ENCODE measurements at places on chromosomes 1 and 21.

DNA sequence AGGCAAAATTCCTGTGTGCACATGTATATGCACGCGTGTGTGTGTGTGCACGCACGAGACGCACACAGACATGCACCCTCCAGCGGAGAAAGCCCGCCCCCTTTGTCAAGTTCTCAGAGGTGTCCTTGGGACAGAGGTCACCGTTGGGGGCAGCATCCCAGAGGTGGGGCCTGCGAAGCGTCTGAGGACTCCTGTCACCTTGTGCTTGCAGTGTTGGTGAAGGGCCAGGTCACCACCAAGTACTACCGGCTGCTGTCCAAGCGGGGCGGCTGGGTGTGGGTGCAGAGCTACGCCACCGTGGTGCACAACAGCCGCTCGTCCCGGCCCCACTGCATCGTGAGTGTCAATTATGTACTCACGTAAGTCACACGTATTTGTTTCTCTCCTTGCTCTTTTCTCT is 42.6 kb downstream of the SIM2 start:
- no peaks in the 10 kb centered on the region for H3K36me3 ChIP-seq
- no peak for DNase-seq
- H3K4me3 ChIP-seq = no peak overlapping the region

- no peaks in the 10 kb centered on the region for H3K27me3 ChIP-seq
- H3K36me3 ChIP-seq = no peaks in the 10 kb centered on the region
- H3K4me1 ChIP-seq = no peaks in the 10 kb centered on the region
- no peak within 1 kb of the TSS for H3K27ac ChIP-seq
- H3K4me3 ChIP-seq = no peak within 1 kb of the TSS
Observed at GRCh38 chr1:51101976-51102375, at the start of gene C1orf185. Gene C1orf185, plus strand, starts transcription at chr1:51102228. Its CDS starts 6 bp downstream, at chr1:51102234.

DNA sequence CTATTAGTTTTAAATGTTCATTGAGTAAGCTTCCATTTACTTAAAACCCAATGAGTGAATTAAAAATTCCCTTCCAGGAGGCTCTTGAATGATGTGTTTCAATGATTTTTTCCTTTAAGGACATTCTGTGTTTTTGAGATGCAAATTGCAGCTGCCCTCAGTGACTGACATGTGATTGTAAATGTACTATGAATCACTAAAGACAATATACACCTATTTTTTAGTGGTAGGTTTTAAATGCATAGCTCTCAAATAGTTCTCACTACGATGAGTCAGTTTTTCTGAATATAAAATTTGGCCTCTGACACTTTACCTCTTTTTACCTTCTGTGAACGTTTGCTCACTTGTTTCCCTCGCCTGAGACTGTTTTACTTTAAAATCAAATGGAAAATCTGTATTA is 204.7 kb downstream of the BARHL2 start:
- no peaks in the 10 kb centered on the region for H3K36me3 ChIP-seq
- no peak overlapping the region for H3K27ac ChIP-seq
- no peak for DNase-seq
- no peaks in the 10 kb centered on the region for H3K4me1 ChIP-seq

GRCh38 chr1:235270625-235271024 is 57.4 kb downstream of the ARID4B start:
- no peaks in the 10 kb centered on the region for H3K27me3 ChIP-seq
- H3K27ac ChIP-seq = peak overlapping the region; percentile 55
- H3K4me3 ChIP-seq = no peak overlapping the region
- H3K4me1 ChIP-seq = peaks cover 23% of the 10 kb centered on the region

DNA sequence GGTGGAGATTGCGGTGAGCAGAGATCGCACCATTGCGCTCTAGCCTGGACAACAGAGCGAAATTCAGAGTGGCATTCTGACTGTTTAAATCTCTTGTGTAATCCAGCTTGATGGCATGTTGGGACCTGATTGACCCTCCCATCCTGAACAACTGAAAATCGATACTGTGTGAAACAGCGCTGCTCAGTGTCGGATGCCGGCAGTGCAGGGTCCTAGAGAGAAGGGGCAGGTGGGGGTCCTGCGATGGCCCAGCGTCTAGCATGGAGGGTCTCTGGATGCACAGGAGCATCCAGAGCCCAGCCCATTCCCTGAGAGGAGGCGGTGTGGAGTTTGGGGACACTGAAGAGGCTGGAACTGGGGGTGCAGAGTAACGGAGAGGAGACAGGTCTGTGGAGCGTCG is 15.8 kb downstream of the AGT start:
- H3K27ac ChIP-seq = no peak overlapping the region
- H3K36me3 ChIP-seq = peaks cover 16% of the 10 kb centered on the region
- H3K4me1 ChIP-seq = peaks cover 13% of the 10 kb centered on the region
- DNase-seq = no peak
- H3K27me3 ChIP-seq = no peaks in the 10 kb centered on the region
- H3K4me3 ChIP-seq = no peak overlapping the region
